ENCODE measurements at places on chromosomes 3 and 15.

- no peak for DNase-seq
Observed at GRCh38 chr3:16300881-16301359, 35.9 kb downstream of the OXNAD1 start.

GRCh38 chr3:54530944-54531343, 396.9 kb downstream of the LRTM1 start:
- DNase-seq: no peak

- DNase-seq: no peak
Observed at GRCh38 chr15:81781395-81781794, 264.4 kb downstream of the MEX3B start.

GRCh38 chr3:60434323-60434722, 816.9 kb downstream of the FHIT start:
- DNase-seq: no peak

GRCh38 chr15:29066310-29066709, 180.5 kb downstream of the APBA2 start:
- no peak for DNase-seq

DNA sequence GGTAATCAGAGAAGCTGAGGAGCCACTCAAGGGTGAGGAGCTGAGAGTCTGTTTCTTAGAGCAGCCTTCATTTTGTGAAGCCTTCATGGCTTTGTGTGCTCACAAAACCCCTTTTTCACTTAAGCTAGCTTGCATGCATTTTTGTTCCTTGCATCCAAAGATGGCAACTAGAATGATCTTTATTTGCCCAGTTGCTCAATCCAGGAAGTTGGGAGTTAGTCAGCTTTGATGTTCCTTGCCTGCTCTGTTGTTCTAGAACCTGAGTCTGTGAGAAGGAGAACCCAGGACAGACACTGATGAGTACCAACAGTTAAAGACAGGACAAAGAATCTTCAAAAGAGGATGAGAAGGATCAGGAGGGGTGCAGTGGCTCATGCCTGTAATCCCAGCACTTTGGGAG, 81.8 kb downstream of the IL20RB start:
- no peak for DNase-seq

- no peak for DNase-seq
Observed at GRCh38 chr3:141904203-141904602, 27.8 kb downstream of the ATP1B3 start.

GRCh38 chr15:70829371-70830166, 24.4 kb downstream of the LARP6 start:
- DNase-seq: no peak

DNA sequence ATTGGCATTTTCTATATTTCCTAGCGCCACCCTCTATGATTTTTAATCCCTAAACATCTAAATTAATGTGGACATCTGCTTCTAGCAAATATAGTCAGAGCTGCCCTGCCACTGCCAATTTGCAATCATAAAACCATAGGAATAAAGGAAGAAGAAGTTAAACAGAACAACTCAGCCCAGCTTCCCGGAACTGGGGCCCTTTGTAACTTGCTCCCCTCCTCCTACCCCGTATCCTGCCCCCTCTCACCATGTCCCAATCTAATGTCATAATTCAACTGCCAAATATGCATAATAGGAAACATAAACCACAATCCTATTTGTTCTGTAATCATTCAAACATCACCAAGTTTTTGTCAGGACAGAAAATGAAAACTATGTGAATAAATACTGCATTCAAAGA, 74.4 kb upstream of the ACP3 start:
- no peak for DNase-seq

DNA sequence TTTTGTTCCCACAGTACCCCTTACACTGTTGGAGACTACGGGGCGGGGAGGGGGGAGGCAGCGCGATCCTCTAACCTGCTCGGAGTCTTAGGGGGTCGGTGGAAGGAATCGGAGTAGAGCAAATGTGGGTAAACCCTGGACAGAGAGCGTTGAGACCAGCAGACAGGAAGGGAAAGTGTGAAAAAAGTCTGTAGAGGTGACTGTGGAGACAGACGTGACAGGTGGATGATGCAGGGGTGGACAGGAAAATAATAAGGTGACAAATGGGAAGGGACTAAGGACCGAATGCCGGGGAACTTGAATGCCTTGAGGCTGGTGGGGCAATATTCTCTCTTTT, 424 bp downstream of the EAF2 start:
- DNase-seq: no peak

GRCh38 chr15:80816936-80817335, 37.8 kb downstream of the CEMIP start:
- DNase-seq: no peak

DNA sequence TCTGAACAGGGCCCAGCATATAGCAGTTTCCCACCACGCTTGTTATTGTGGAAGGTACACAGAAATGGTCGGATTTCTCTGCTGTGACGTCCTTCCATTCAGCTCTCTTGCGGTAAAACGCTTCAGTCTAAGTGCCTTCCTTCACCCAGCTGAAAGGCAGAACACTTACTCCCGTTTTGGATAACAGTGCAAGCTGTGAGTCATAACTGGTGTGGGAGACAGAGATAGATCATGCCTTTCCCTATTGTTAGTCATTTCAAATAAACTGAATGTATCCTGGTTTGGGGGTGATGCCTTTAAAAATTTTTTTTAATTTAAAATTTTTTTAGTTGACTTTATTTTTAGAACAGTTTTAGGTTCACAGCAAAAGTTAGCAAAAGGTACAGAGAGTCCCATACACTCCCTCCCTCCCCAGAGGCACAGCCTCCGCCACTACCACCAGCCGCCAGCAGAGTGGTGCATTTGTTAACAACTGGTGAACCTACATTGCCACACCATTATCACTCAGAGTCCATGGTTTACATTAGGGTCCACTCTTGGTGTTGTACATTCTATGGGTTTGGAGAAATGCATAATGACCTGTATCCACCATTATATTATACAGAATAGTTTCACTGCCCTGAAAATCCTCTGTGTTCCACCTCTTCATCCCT, 94.9 kb upstream of the NSMCE3 start:
- DNase-seq: peak; percentile 67

DNA sequence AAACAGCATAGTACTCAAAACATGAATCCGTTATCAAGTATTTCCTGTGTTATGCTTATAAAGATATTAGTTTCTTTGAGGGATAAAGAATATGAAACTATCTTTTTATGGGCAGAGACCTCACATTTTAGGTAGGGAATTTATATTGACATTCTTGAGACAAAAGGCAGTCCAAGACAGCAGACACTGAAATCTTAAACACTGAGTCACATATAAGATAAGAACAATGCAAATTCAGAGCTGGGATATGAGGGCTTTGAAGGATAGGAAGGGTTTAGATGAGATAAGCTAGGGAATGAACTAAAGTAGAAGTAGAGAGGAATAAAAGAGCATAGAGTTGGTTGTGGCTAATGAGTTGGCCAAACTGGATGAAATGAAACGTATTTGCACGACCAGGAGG, 58.4 kb downstream of the ASTE1 start:
- DNase-seq: no peak

- no peak for DNase-seq
Observed at GRCh38 chr3:136840252-136840651, 21.3 kb downstream of the SLC35G2 start.

DNA sequence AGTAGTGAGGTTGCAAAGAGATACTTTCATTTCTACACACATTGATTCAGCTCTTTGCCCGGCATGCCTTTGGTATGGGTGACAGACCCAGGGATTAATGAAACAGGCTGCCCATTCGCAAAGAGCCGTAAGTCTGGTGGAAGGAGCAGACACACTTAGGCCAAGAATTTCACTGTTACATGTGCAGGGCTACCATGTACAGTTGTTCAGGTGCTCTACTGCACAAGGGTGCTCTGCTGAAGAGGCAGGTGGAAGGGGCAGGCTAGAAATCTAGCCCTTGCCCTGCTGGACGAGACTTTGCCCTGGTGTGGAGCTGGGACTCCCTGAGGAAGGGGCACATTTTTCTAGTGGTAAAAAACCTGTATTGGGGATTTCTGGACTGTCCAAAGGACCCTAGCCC, 26.2 kb upstream of the RASGRF1 start:
- DNase-seq: no peak

GRCh38 chr3:72411843-72412242, 436.4 kb downstream of the SHQ1 start:
- no peak for DNase-seq

- no peak for DNase-seq
Observed at GRCh38 chr3:105867712-105868430, 941 bp downstream of the CBLB start.

- DNase-seq: no peak
Observed at GRCh38 chr3:195194559-195195206, 76.3 kb downstream of the XXYLT1 start.

- DNase-seq: no peak
Observed at GRCh38 chr3:108404368-108404767, 106.0 kb downstream of the MYH15 start.

DNA sequence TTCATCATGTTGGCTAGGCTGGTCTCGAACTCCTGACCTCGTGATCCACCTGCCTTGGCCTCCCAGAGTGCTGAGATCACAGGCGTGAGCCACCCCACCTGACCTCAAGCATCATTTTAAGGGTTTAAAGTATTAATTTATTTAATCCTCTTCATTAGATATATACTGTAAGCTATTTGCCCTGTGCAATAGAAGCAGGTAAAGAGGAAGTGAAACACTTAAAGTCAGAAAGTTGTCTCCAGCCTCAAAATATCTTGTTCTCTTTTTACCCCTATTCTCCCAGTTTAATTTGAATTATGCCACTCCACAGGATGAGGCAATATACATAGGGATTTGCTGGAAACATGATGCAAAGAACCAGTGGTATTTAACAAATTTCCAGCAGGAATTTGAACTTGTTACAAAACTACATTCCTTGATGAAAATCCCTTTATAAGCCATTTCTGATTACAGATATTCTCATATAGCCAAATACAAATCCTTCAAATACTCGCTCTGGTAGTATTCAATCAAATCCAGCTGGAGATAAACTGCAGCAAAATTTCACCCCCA, 2.0 kb downstream of the NDUFB5 start:
- no peak for DNase-seq

- no peak for DNase-seq
Observed at GRCh38 chr3:28110869-28111268, 130.6 kb upstream of the CMC1 start.

- DNase-seq: no peak
Observed at GRCh38 chr3:127224118-127224517, 31.2 kb downstream of the PRR23E start.

DNA sequence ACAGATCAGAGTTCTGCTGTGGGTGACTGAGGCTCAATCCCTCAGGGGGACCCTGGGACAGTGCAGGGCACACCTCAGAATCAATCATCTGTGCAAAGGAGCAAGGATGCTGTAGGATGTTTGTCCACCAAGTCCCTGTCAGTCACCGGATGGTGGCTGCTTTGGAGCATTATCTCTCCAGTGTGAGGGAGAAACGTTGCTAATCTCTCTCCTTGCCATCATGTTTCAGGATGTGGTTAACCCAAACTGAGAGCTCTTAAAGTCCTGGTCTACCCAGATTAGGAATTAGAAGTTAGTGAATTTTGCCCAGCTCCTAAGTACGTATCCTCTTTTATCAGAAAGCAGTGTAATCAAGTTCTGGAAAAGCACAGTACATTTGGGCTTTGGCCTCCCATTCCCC, 26.2 kb upstream of the LRRC3B start:
- DNase-seq: no peak

DNA sequence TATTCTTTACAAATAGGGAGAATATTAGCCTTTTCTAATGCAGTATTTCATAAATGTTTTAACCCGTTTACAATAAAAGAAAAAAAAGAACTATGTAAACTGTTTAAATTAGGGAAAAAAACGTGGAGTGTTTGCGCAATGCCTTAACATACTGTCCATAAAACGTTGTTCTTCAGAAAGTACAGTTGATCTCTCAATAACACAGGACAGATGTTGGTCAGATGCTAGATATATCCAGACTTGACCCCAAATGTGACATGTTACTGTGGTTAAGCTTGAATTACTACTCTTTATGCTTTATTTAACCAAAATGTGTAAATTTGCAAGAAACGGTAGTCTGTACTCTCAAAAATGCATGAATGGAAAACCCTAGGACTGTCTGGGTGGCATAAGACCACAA, 110.3 kb downstream of the PLOD2 start:
- no peak for DNase-seq

GRCh38 chr3:40088527-40089170, 220.9 kb upstream of the EIF1B start:
- no peak for DNase-seq

DNA sequence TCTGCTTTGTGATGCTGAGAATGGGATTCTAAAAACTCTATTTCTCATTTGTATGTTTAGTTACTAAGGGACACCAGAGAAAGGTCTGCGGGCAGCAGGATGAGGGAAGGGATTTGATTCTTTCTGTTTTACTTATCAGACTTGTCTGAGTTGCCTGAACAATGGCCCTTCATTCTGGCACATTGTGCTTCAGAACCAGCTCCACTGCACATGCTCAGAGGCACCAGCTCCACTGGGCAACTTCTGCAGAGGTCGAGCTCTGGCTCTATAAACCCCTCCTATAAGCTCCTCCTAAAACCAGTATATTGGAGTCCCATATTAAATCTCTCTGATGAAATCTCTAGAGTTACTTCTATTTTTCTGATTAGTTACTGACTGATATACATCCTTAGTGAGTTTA, 453.2 kb upstream of the CDIN1 start:
- no peak for DNase-seq

GRCh38 chr3:120071259-120071658, 23.0 kb downstream of the GSK3B start:
- DNase-seq: no peak

GRCh38 chr3:26624209-26624765, 1.7 kb downstream of the LRRC3B start:
- DNase-seq: no peak

- DNase-seq: no peak
Observed at GRCh38 chr15:61517776-61518175, 288.7 kb upstream of the RORA start.

GRCh38 chr3:56131974-56132590, 336.2 kb downstream of the ERC2 start:
- DNase-seq: peak; percentile 85

DNA sequence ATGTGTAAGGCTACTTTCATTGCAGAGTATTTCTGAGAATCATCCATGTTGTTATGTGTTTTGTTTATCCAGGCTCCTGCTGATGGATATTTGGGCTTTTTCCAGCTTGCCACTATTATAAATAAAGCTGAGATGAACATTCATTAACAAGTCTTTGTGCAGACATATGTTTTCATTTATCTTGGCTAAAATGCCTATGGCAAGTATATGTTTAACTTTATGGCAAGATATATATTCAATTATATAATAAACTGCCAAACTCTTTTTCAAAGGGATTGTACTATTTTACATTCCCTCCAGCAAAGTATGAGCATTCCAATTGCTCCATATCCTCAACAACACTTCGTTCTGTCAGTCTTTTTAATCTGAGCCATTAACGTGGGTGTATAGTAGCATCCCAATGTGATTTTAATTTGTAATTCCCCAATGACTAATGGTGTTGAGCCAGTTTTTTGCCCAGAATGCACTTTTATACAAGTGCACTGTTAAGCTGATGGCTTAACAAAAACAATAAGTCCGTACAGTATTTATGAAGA, 452.4 kb downstream of the SHQ1 start:
- no peak for DNase-seq

- no peak for DNase-seq
Observed at GRCh38 chr3:194082743-194083636, 53.0 kb upstream of the HES1 start.

GRCh38 chr3:59482684-59483083, 432.9 kb upstream of the CFAP20DC start:
- peak; percentile 62 for DNase-seq

- DNase-seq: no peak
Observed at GRCh38 chr3:15404767-15405166, 22.6 kb downstream of the METTL6 start.

GRCh38 chr3:140308535-140308934, 369.3 kb upstream of the TRIM42 start:
- no peak for DNase-seq
